Omental fat pad (tissue), 4 donors: ENCODE measurements at places on chromosomes 11 and 22.

- no peak for DNase-seq
Observed at GRCh38 chr11:77397631-77398030, 76.3 kb downstream of the PAK1 start.

DNA sequence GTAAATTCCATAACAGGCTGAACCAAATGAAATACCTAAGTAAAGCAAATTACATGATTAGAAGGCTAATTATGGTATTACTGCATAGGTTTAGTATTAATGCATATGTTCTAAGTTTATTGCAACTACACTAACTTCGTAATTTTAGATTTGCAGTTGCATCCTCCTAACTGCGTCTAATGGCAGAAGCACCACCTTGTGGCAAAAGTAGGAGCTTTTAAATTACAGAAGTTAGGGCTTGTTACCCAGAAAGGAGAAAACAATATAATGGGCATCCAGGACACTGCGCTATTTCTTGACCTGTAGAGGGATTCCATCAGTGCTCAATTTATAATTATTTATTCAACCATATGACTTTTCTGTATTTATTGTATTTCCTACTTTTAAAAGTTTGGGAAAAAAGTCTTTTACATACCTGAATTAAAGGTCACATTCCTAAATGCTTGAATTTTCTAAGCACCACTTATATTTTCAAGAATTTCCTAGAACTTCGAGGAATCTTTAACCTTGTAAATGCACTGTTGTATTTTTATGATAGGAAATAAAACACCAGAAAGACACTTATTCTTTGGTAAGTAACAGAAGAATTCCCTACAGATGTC lies 16.3 kb upstream of the GPR83 start:
- no peak for DNase-seq

DNA sequence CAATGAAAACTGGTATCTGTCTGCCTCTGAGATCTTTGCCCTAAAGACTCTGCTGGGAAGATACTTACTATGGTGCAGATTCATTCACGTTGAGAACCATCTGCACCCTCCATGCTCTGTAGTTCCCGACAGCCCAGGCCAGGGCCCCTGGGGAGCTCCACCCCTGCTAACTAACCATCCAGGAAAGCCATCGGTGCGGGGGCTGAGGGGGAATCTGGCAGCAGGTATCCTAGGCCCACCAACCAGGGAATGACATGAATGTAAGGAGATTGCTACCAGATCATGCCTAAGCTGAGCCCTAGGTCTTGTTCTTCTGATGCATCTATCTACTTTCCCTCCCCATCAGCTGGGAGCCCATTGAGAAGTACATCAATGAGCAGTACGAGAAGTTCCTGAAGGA lies 11.3 kb upstream of the WBP2NL start:
- no peak for DNase-seq

GRCh38 chr11:62103986-62104385 lies 19.8 kb upstream of the INCENP start:
- no peak for DNase-seq

DNA sequence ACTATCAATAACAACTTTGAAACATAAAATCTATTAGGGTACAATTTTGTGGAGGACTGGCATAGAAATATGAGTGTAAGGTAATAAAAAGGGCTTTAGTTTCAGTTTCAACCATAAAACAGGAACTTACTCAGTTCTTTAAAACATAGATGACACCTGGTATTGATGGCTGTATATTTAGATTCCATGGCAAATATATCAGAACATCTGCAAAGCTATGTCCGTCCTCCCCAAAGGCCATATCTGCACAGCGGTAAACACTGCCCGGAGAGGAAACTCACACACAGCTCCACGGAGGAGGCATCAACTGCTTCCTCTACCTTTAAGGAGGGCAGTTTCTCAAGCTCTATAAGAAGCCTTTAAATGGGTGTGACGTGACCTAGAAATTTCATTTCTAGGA lies 993.3 kb downstream of the BRD1 start:
- no peak for DNase-seq
